K562 (cell line): ENCODE measurements at places on chromosomes 5 and 9. TPM values are rescaled to one million over a fixed set of nuclear protein-coding genes. Genes with fewer than 3 reads are reported as not detected.

HDAC3 gene
- total RNA-seq, result 114 and 119 TPM in 2 replicates

- DNase-seq, result no peak
Measured at GRCh38 chr9:109467936-109468335, 30.2 kb downstream of the PTPN3 start.

DNA sequence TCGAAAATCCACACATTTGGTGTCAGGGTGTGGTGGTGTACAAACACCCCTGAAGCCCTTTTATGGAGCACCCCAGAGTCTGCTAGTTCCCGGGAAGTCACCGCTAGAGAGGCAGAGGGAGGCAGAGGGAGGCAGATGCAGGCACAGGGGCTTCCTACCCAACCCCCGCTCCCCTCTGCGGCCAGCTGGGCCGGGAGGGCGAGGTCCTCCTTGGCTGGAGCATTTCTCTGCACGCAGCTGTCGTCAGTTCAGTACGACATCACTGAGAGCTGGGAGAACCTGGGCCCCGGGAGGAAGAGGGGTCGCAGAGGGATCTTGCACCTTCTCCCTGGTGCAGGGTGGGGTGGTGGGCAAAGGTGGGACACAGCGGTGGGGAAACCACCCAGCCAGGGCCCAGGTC is 15.8 kb upstream of the UBAC1 start:
- no peak for DNase-seq

GRCh38 chr5:133930813-133931090 is 37.7 kb downstream of the C5orf15 start:
- DNase-seq, result no peak

- DNase-seq, result no peak
Measured at GRCh38 chr9:106896695-106897094, 33.7 kb downstream of the ZNF462 start.

GRCh38 chr9:124410321-124410913 is 4.8 kb downstream of the PSMB7 start:
- DNase-seq, result no peak

- DNase-seq, result no peak
Measured at GRCh38 chr5:23994581-23995370, 487.4 kb downstream of the PRDM9 start.

GRCh38 chr9:137679249-137679648 is 60.4 kb downstream of the EHMT1 start:
- DNase-seq, result no peak

PCSK1 gene
- total RNA-seq, result not detected in 2 replicates

EQTN gene
- total RNA-seq, result not detected in 2 replicates

PGM5 gene
- 0.24 and 0.45 TPM in 2 replicates for total RNA-seq

ADAMTS19 gene
- total RNA-seq, result not detected in 2 replicates
